ENCODE measurements at places on chromosomes 6 and 20. TPM values are rescaled to one million over a fixed set of nuclear protein-coding genes. Genes with fewer than 3 reads are reported as not detected.
A peak's percentile ranks its signal among the peaks of the same experiment; 100 is the strongest.

GRCh38 chr20:22795871-22796270 lies 211.5 kb upstream of the FOXA2 start:
- H3K27me3 ChIP-seq: no peaks in the 10 kb centered on the region
- H3K27ac ChIP-seq: no peak overlapping the region
- H3K36me3 ChIP-seq: no peaks in the 10 kb centered on the region
- no peak overlapping the region for H3K4me3 ChIP-seq
- peak; percentile 26 for DNase-seq
- H3K4me1 ChIP-seq: no peaks in the 10 kb centered on the region

DNA sequence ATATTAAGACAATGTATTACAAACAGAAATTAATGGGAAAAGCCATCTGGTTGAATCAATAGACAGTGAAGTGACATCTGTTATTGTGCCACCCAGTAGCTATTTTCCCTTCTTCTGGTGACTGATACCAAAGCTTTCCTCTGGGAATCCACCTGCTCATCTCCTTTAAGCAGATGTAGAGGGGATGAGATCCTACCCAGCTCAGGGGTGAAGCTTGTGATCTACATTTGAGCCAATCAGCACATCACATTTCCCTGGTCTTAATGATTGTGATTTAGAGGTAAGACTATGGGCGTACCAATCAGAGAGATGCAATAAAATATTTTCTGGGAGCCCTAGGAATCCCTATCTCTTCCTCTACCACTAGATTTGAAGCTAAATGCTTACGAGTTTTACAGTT lies 782.9 kb downstream of the PTPRT start:
- no peaks in the 10 kb centered on the region for H3K4me1 ChIP-seq
- H3K27me3 ChIP-seq: no peaks in the 10 kb centered on the region
- H3K4me3 ChIP-seq: no peak overlapping the region
- no peak for DNase-seq
- no peak overlapping the region for H3K27ac ChIP-seq

Gene DNMT3B
- 0.80 TPM for total RNA-seq

Gene SLPI
- total RNA-seq: 113 TPM

Gene SMIM26
- 67.9 TPM for total RNA-seq

- H3K4me1 ChIP-seq: no peaks in the 10 kb centered on the region
- no peaks in the 10 kb centered on the region for H3K36me3 ChIP-seq
- H3K27ac ChIP-seq: no peak overlapping the region
These were observed 1.5 kb downstream of the EBF4 start for GRCh38 chr20:2694008-2694471.

DNA sequence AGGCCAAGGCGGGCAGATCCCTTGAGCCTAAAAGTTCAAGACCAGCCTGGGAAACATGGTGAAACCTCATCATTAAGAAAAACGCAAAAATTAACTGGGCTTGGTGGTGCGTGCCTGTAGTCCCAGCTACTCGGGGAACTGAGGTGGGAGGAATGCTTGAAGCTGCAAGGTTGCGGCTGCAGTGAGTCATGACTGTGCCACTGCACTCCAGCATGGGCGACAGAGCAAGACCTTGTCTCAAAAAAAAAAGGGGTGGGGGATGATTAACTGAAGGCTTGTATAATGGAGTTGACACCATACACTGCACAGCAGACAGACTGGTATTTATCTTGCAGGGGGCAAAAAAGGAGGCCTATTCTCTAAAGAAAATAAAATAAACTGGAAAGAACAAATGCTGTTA lies 27.7 kb downstream of the SRPK1 start:
- no peak overlapping the region for H3K27ac ChIP-seq
- no peaks in the 10 kb centered on the region for H3K4me1 ChIP-seq
- H3K36me3 ChIP-seq: no peaks in the 10 kb centered on the region
- H3K27me3 ChIP-seq: no peaks in the 10 kb centered on the region
- H3K4me3 ChIP-seq: no peak overlapping the region
- no peak for DNase-seq

Gene SGK1
- total RNA-seq: 41.5 TPM

DNA sequence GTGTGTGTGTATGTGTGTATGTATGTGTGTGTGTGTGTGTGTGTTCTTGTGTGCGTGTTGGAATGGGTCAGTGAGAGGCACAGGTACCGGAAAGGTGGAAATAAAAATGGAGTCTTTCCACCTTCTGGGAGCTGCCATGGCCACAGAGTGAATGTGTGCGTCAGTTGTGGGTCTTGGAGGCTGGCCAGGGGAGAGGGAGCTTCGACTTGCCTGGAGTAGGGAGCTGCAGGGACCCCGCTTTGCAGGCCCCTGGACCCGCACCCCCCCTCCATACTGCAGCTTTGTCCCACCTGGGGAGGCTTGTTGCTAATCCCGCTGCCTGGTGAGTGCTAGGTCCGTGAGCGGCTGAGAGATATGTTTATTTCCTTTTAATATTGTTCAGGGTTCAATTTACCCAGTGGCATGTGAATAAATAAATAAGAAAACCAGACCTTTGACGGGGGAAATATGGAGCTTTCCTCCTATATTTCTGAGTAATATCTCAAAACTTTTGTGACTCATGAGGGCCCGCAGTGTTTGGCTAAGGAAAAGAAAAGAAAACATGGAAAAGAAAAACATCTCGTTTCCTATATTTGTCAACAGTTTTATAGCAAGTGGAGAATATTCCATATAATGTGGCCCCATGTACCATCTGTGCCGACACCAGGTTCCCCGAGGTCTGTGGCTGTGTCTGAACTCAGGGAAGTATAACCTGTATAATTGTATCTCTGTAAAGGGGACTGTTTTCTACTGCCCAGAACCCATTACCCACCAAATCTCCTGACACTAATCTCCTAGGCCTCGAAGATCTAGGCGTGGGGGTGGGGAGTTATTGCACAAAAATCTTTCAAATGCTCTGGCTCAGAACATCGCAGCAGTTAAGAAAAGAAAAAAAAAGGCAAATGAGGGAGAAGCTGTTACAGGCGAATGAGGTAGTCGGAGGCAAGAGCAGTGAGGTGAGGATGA lies 24.6 kb upstream of the CCDC167 start:
- H3K27me3 ChIP-seq: no peaks in the 10 kb centered on the region
- H3K36me3 ChIP-seq: no peaks in the 10 kb centered on the region
- no peaks in the 10 kb centered on the region for H3K4me1 ChIP-seq
- H3K4me3 ChIP-seq: no peak overlapping the region
- no peak overlapping the region for H3K27ac ChIP-seq

DNA sequence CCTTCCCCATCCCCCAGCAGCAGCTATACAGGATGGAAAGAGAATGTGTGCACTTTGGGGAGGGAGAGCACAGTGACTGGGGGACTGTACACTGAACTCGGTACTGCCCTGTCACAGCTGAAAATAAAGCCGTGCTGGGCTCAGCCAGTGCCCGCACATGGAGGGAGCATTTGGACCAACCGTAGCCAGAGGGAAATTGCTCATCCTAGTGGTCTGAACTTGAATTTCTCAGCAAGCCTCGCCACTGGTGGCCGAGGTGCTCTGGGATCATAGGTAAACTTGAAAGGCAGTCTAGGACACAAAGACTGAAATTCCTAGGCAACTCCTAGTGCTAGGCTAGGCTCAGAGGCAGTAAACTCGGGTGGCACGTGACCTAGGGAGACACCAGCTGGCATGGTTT lies 61.0 kb downstream of the DZANK1 start:
- no peak overlapping the region for H3K4me3 ChIP-seq
- no peak for DNase-seq
- no peaks in the 10 kb centered on the region for H3K36me3 ChIP-seq
- no peaks in the 10 kb centered on the region for H3K4me1 ChIP-seq

- H3K27ac ChIP-seq: no peak overlapping the region
- peaks cover 36% of the 10 kb centered on the region for H3K36me3 ChIP-seq
- DNase-seq: peak; percentile 72
- H3K4me3 ChIP-seq: no peak overlapping the region
- peaks cover 14% of the 10 kb centered on the region for H3K4me1 ChIP-seq
- H3K27me3 ChIP-seq: no peaks in the 10 kb centered on the region
These were observed 3.7 kb downstream of the OGFR start for GRCh38 chr20:62808211-62808865.

- no peak overlapping the region for H3K27ac ChIP-seq
- no peaks in the 10 kb centered on the region for H3K27me3 ChIP-seq
- H3K4me1 ChIP-seq: no peaks in the 10 kb centered on the region
- H3K4me3 ChIP-seq: no peak overlapping the region
These were observed 15.4 kb downstream of the BPIFB1 start for GRCh38 chr20:33298391-33298790.

DNA sequence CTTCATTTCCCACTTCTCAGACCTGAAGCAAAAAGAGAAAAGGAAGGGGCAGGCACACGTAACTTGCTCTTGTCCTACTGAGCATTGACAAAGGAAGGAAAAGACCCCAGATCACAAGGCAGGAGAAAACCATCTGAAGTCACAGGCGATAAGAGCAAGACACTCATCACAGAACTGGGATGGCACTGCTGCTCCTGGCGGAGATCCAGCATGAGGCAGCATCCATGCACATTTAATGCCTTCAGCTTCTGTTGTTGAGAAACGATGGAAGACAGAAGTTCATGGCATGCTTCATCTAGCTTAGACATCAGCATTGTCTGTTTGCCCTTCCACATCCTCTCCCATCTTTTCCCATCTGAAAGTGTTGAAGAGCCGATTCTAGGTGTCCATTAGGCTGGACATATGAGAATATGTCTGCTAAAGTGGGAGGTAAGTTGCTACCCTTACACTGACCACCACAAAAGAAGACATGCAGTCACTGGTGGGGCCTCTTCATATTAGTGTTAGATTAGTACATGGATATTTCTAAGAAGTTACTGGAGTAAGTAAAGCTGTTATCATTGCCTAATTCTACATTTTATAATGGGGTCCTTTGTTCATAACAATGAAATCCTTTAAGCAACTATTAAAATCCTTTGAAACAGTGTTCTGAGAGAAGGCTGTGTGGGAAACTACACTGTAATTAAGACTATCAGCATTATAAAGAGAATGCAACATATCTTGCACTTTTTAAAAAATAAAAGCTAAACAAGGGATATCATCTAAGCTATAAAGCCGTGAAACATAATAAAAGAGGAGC lies 618.5 kb downstream of the C6orf118 start:
- H3K36me3 ChIP-seq: no peaks in the 10 kb centered on the region
- no peaks in the 10 kb centered on the region for H3K27me3 ChIP-seq
- H3K4me1 ChIP-seq: no peaks in the 10 kb centered on the region
- no peak overlapping the region for H3K27ac ChIP-seq
- no peak for DNase-seq

DNA sequence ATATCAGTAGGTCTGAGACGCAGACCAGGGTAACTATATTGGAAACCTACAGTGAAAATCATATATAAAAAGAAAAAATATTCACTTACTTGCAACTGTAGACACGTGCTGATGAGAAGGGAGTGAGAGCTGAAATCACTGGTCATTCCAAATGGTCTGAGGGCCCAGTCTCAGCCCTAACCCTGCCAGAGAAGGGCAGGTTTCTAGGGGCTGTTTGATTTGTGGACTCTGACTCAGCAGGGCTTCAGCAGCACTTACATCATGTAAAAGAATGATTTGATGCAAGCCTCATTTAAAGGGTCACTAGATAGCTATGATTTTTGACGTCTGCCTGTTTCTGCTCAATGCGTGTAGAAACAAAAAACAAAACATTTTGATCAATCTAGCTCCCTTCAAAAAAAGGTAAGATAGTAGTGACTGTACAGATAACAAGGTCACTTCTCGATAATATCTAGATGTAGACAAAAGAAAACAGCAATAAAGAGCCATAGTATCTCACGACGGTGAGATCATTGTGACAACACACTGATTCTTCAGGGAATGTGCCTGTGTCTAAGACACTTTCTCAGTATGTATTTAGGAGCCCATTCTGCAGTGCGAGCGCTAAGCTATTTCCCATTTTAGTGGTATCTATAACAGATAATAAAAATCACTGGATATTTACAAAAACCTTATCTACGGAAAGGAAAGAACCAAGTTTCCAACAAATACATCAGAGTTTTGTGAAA lies 307.2 kb downstream of the HIVEP2 start:
- H3K4me3 ChIP-seq: no peak overlapping the region
- H3K27ac ChIP-seq: no peak overlapping the region
- no peak for DNase-seq

Gene TNFAIP3
- 46.3 TPM for total RNA-seq

Gene ULBP2
- 0.19 TPM for total RNA-seq

GRCh38 chr20:15320941-15321340 lies 983.5 kb upstream of the FLRT3 start:
- no peak for DNase-seq
- no peaks in the 10 kb centered on the region for H3K36me3 ChIP-seq
- no peak overlapping the region for H3K4me3 ChIP-seq
- H3K4me1 ChIP-seq: no peaks in the 10 kb centered on the region

DNA sequence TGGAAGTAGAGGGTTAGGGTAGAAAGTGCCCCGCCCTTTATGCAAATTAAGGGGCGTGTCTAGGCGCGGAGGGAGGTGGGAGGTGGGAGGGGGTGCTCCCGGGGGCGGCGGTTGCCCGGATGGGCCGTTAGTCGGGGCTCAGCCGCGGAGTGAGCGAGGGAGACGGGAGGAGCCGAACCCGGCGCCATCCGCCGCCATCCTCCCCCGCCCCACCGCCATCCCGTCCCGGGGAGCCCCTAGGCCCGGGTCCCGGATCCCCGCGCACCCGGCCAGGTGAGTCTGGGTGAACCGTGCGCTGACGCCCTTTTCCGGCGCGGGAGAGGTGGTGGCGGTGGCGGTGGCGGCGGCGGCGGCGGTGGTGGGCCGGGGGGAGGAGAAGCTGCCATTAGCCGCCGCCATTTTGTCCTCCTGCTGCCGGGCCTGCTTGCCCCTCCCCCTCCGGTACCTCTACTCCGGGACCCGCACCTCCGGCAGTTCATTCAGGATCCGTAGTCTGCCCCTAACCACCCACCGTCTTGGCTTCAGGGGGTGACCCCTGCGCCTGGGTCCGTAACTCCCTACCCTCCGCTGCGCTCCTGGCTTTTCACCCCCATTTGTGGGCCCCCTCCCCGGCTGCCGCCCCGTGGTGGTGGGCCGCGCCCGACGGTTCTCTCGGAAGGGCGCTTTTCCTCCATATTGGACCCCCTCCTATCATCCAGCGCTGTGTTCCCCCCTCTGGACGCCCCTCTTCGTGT lies at the start of gene PRRC2A:
PRRC2A (plus strand) TSS at position 130 of the 734 bp plus-strand sequence. CDS start 2,075 bp downstream, outside the sequence.
- H3K27ac ChIP-seq: peak within 1 kb of the TSS; percentile 93
- no peaks in the 10 kb centered on the region for H3K27me3 ChIP-seq
- peak within 1 kb of the TSS; percentile 68 for H3K4me3 ChIP-seq
- peaks cover 4% of the 10 kb centered on the region for H3K4me1 ChIP-seq
- DNase-seq: peak; percentile 97

- H3K27me3 ChIP-seq: no peaks in the 10 kb centered on the region
- no peak overlapping the region for H3K27ac ChIP-seq
- no peaks in the 10 kb centered on the region for H3K36me3 ChIP-seq
- H3K4me1 ChIP-seq: no peaks in the 10 kb centered on the region
- no peak for DNase-seq
- no peak overlapping the region for H3K4me3 ChIP-seq
These were observed 77.9 kb upstream of the DOK5 start for GRCh38 chr20:54397292-54398140.

DNA sequence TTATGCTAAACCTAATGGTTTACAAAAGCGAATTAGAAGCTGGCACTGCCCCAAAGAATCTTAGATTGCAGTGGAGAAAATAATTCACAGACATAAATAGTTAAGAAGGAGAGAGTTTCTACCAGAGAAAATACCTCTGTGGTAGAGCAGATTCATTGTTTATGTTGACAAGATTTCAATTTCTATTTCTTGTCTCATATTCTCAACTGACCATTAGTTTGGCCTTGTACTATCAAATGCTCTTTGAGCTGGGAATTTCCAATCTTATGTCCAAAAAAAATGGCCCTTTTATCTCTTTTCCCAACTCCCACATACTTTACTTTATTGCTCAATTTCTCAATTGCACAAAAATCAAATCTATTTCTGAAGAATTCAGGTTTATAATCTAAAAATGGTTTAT lies 804.1 kb upstream of the CITED2 start:
- no peak overlapping the region for H3K4me3 ChIP-seq
- H3K36me3 ChIP-seq: no peaks in the 10 kb centered on the region
- no peaks in the 10 kb centered on the region for H3K27me3 ChIP-seq
- no peaks in the 10 kb centered on the region for H3K4me1 ChIP-seq

Gene MUC22
- not detected for total RNA-seq

Gene HSPA12B
- 1.7 TPM for total RNA-seq
